ENCODE measurements at places on chromosomes 7 and 10.

DNA sequence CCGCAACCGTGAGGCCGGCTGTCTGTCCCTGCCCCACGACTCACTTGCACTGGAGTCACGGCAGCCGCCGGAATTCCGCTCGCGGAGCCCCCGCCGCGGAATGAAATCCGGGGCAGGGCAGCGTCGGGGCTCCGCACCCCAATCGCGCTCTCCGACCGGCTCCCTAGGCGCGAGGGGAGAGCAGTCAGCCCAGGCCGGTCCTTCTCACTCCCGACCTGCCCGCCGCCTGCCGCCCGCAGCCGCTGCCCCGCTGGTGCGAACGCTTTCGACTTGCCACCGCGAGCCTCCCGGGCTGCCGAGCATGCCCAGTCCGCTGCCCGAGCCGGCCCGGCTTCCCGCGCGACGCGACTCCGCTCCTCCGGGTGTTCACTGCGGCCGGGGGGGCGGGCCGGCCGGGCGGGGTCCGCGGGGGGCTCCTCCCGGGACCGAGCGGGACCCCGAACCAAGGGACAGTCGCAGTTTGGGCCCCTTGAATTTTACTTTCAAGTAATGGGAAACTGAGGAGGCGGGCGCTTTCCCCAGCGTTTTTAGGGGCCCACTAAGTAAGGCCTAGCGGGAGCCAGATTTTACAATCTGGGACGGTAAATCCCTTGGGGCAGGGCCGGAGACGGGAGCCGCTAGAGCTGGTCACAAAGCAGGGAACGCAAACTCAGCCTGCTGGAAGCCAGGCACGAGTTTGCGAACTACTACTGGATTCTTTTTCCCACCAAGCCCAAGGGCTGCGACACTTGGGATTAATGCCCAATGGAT, at the start of gene SGMS1:
SGMS1 (minus strand) TSS at position 294 of the 750 bp plus-strand sequence. CDS start 279,842 bp downstream, outside the sequence.
- peak; percentile 88 for DNase-seq

- no peak for DNase-seq
These were observed 31.8 kb upstream of the PRSS1 start for GRCh38 chr7:142717453-142717852.

- DNase-seq = no peak
These were observed 32.5 kb downstream of the PRKAR2B start for GRCh38 chr7:107076781-107077698.

DNA sequence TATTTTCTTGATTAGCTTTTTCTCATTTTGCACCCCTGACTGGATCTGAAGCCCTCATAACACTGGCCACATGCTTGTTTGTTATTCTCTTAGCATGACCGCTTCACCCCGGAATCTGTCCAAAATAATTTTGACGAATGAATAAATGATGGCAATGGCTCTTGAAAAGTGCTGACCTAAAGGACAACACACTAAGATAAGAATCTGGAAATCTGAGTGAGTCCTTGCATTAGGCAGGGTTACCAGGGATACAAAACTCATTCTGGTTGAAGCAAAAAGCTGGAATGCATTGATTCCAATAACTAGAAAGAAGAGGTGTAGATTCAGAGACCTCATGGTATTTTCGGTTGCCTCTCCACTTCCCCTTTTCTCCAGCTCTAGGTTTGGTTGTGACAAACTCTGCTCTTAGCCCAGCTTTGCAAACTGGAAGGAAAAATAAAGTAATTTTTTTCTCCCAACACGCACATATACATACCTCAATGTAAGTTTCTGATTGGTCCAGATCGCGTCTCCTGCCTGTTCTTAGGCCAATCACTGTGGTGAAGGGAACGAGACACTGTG, 157.4 kb downstream of the SKIDA1 start:
- DNase-seq = no peak

- no peak for DNase-seq
These were observed 113.2 kb upstream of the ANKRD1 start for GRCh38 chr10:91034042-91034441.

DNA sequence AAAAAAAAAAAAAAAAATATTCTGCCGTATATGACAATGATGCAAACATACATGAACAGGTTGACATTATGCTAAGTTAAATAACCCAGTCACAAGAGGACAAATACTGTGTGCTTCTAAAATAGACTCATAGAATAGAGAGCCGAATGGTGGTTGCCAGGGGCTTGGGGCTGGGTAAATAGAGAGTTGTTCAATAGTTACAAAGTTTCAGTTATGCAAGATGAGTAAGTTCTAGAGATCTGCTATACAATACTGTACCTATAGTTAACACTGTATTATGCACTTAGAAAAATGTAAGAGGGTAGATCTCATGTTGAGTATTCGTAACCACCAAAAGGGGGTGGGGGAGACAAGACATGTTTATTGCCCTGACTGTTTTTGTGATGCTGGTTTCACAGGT, 77.1 kb upstream of the GNAI1 start:
- no peak for DNase-seq

DNA sequence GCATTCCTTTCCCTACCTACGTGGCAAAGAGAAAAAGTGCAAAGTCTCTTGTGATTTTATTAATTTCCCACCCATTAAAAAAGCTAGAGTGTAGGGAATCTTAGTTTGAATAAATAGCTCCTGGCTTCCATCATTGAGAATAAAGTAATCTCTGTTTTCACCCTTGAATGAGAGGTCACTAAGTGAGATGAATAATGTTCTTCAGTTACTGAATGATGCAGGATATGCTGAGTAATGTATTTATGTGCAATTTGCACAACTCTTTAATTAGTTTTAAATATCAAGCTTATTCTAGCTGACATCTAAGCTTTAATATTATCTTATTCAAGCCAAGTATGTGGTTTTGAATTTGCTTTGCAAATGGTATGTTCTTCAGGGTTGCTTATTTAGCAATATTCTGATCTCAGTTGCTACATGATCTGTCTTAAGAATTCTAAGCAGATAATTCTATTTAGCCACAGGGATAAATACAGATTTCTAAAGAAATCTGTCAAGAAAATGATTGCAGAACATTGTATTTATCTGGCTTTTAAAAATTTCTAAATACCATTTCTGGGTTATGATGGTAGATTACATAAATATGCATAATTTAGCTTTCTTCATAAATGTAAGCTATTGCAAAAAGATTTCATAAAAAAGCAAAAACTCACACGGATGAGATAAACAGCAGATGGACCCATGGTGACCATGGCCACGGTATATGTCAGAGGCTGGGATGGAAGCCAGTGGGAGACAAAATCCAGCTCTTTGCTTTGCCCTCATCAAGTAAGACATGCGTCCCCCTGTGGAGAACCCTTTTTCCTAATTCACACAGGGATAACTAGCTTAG, 141.0 kb downstream of the MACC1 start:
- DNase-seq = no peak
